Activated CD4-positive, alpha-beta T cell treated with anti-CD3 and anti-CD28 coated beads, Interleukin-2, amount 50 U/mL, for 24 hours (primary cell): ENCODE measurements at places on chromosomes 6 and 20.
A peak's percentile ranks its signal among the peaks of the same experiment; 100 is the strongest.

DNA sequence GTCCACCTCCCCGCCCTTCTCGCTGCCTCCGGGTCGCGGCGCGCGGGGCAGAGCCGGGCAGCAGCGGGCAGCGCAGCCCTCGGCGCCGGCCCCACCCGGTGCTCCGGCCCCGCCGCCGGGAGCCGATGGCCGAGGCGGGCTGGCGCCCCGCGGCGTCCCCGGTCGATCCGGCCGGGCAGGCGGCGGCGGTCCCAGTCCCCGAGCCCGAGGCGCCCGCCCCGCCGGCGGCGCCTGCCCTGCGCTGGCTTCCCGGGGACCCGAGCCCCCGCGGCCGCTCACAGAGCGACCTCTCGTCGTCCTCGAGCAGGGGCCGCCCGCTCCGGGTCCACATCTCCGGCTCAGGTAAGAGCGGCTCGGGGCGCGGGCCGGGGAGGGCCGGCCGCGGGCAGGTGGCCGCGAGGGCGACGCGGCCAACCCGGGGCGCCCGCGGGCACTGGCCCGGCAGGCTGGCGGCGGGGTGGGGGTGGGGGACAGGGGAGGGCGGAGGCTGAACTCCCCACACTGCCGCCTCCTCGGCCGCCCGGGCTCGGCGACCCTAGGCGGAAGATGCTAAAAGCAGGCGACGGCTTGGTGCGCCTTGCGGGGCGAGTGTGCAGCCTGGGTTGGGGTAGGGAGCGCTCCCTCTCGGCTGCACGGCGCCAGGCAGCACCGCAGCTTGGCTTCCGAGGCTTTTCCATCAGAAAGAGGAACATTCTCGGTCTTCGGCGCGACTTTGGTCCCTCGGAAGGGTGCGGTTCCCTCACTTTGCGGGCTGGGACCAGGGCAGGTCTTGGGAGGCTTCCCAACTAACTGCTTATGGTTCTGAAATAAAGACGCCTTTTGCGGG lies 25.6 kb upstream of the FUCA2 start:
- peak; percentile 44 for DNase-seq

DNA sequence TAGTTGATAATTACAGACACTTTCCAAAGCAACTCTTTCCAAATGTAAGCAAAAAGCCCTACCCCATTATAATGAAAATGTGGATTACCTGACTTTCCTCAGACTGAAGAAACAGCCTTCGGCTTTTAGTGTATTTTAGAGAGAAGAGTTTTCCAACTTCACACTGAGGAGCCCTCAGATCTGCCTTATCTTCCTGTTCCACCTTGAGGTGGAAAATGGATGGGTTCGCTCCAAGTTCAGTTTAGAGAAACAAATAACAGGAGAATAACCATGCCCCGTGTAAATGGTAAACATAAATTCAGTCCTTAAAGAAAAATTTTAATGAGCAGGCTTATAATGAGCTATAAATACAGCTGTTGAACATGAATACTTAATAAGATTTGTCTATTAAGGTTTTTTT lies 21.1 kb upstream of the MTHFD1L start:
- DNase-seq, result no peak

DNA sequence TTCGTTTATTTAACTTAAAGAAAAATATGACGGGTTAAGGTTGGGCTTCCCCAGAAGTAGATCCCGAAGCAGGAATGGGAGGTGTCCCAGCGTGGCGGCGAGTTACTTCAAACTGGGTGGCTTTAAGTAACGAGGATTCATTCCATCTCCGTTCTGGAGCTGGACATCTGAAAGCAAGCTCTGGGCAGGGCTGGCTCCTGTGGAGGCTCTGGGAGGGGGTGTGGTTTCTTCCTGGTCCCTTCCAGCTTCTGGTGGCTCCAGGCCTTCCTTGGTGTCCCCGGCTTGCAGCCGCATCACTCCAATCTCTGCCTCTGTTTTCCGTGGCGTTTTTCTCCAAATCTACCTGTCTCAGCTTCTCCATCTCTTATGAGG lies 47.3 kb upstream of the BHLHE23 start:
- DNase-seq, result no peak

DNA sequence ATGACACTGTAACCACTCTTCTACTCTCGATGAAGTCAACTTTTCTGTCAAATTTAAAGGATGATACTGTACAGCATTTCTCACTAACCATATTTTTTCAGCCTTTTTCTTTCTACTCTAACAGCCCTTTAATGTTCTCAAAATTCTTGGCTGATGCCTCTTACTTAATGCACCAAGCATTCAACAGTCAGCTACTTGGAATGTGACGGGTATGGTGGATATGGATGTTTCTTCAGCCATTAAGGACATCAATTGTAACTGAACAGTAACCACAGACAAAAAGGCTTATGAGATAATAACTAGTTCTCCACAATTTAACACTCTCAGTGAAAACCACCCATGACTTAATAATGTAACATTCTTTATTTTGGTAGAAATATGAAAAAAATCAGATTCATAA lies 467.2 kb upstream of the ZNF337 start:
- DNase-seq, result no peak

DNA sequence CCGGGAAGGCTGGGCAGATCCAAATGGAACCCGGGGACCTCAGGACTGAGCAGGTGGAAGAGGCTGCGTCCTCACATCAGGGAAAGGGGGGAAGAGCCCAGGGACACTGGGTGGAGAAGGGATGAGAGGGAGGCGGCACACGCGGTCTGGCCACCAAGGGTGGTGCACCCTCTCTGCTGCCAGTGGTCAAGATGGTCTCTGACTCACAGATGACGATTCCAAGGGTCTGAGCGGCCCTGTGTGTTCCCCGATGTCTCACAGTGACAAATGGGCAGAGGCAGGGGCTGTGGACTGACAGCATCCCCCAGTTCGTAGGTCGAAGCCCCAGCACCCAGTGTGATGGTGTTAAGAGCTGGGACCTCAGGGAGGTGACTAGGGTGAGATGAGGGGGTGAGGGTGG lies 32.1 kb downstream of the SLCO4A1 start:
- DNase-seq, result no peak

- peak; percentile 33 for DNase-seq
Observed at GRCh38 chr6:11381801-11382513, 149.5 kb upstream of the NEDD9 start.

DNA sequence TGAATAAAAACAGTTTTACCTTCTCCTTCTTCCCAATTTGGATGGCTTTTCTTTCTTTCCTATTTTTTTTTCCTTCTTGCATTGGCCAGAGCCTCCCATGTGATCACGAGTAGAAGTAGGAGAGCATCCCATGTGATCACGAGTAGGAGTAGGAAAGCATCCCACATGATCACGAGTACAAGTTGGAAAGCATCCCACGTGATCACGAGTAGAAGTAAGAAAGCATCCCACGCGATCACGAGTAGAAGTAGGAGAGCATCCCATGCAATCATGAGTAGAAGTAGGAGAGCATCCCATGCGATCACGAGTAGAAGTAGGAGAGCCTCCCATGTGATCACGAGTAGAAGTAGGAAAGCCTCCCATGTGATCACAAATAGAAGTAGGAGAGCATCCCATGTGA lies 218.6 kb downstream of the DLL1 start:
- no peak for DNase-seq

- no peak for DNase-seq
Observed at GRCh38 chr20:52425253-52425652, 233.7 kb upstream of the ZFP64 start.

GRCh38 chr6:161584051-161584450 lies 310.2 kb upstream of the AGPAT4 start:
- no peak for DNase-seq

GRCh38 chr6:87623248-87623647 lies 33.3 kb downstream of the ORC3 start:
- no peak for DNase-seq

DNA sequence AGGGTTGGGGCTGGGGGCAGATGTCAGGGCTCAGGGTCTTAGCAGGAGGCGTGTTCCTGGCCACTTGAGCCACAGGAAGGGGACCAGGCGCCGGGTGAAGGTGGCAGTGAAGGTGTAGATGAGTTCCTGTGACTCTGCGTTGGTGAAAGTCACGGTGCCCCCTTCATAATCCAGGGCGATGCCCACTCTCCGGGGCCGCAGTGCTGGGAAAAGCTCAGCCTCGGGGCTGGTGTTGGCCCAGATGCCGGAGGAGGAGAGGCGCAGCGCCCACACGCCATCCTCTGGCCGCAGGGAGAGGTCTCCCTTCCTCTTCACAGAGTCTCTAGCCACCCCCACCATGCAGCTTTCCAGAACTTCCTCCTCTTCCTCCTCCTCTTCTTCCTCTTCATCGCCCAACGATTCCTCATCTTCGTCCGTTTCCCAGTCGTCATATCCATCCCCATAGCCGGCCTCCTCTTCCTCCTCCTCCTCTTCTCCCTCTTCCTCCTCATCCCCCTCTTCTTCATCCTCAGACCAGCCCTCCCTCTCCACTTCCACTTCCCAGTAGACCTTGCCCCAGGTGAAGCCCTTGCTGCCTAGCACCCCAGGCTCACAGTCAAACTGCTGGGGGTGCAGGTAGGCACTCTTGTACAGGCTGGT lies 22.6 kb downstream of the TRIM15 start:
- no peak for DNase-seq

- no peak for DNase-seq
Observed at GRCh38 chr6:686497-686896, 6.4 kb downstream of the EXOC2 start.
